ENCODE measurements at places on chromosomes 13 and 19.

GRCh38 chr19:17049711-17050280, 23.2 kb upstream of the CPAMD8 start:
- no peak for DNase-seq

DNA sequence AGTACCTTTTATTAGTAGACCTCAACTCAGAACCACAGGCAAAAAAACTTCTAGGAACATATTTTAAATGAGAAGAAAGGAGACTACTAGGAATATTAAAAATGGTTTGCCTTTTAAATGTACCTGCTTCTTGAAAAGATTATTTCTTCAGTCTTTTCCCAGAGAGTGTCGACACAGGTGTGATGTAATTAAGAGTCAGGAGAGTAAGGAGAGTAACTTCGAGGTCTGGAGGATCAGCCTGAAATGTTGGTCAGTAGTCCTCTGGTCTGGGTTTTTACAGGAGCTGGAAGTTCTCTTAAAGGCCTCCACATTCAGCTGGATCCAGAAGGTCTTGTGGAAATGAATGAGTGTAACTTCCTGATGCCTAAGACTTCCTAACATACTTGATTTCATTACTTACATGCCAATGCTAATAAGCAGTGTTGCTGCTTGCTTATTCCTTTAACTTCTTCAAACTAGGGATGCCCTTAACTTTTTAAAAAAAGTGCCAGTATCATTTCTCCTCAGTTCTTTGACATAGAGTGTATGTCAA, at the start of gene KCTD4:
Gene KCTD4 (minus strand): TSS at position 345 of the 532 bp plus-strand sequence. CDS start 6,478 bp downstream, outside the sequence.
- DNase-seq, result no peak

DNA sequence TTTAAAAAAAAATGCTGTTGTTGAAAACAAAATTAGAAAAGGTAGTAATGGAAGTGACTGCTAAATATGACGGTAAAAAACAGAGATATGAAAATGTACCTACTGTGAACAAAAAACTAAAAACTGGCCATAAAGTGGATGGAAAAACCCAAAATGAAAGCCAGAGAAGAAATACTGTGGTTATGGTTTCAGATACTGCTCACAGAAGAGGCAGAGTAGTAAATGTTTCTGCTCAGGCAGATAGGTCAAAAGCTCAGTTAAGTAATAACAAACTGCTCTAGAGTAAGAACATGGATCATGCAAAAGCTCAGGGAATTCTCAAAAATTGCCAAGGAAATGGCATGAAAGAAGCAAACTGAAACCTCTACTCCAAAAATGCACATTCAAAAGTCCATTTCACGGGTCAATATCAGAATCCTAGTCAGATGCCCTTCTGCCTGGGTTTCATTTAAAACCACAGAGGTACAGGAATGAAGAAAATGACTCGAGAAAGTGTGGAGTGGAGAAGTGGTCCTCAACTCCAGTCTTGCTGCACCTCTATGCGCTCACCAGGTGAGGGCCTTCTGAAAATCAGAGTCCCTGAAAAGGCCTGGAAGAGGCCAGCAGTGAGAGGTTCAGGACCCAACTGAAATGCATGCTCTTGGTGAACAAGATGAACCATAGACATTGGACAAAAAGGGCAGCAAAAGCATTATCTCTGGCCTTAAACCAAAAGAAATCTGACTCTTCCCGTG, 315.0 kb upstream of the SPRY2 start:
- DNase-seq, result no peak

DNA sequence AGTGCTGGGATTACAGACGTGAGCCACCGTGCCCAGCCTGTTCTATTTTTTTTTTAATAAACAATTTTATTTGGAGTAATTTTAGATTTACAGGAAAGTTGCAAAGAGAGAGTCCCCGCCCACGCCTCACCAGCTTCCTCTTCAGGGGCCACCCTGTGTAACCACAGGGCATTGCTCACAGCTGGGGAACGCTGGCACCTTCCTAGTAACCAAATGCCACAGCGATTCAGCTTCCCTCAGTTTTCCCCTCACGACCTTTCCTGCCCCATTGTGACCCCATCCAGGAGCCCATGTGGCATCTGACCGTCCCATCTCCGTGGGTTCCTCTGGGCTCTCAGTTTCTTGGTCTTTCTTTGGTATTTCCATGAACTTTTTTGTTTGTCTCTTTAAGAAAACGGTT, 83.9 kb downstream of the GNG7 start:
- no peak for DNase-seq

DNA sequence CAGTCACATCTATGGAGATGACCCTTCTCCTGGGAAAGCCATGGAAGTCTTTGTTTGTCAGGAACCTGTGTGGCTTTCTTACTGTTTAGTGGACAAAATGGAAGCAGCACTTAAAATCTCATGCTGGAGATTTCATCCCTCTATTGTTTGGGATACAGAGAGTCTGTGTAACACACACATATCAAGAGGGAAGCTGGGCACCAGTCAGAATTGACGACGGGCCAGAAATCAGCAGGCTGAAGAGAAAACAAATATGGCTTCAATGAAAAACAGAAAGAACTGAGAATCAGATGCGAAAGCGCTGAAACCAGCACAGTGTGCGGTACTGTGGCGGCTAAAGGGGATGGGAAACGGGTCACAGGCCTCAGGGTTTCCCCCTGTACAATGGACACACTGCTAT, 72.2 kb upstream of the WASF3 start:
- no peak for DNase-seq

DNA sequence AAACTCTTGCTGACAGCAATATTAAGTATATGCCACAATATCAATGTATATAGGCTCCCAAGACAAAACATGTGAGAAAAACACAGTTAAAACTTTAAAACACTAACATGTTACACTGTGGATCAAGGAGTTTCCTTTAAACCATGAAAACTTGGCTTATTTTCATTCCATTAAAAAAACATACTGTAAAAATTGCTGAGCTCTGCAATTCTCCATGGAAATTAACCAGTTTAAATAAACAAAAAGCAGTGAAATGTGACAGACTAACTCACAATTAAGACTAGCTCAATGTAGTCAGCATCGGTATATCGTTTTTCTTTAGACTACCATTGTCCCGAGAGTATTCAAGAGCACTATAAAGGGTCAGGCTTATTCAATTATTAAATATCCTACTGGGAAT, 930.5 kb upstream of the SLITRK1 start:
- DNase-seq, result no peak

DNA sequence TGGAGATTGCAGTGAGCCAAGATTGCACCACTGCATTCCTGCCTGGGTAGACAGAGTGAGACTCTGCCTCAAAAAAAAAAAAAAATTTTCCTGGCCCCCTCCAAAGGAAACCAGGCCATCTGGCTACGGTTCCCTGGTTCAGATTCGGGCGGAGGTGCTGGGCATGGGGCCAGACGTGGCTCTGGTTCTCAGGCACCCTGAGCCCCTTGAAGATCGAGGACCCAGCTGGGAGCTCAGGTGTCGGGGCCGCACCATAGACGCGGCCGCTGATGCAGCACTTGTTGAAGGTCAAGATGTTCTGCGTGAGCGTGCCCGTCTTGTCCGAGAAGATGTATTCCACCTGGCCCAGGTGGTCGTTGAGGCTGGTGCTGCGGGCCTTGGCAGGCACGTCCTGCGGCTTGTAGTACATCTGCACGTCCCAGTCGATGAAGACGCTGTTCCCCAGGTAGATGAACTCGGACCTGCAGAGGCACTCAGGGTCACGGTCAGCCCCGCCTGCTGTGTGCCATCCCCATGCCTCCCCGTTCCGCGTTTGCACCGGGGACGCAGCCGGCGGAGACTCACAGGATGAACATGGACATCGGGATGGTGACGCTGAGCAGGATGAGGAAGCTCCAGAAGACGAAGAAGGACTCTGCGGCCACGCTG, 12.3 kb downstream of the ATP8B3 start:
- DNase-seq, result no peak

- DNase-seq, result no peak
Measured at GRCh38 chr13:45381196-45381595, 37.0 kb downstream of the SLC25A30 start.

GRCh38 chr19:13808856-13809255, 13.6 kb downstream of the ZSWIM4 start:
- DNase-seq, result no peak
